ENCODE measurements at places on chromosomes 6 and 20. TPM values are rescaled to one million over a fixed set of nuclear protein-coding genes. Genes with fewer than 3 reads are reported as not detected.

The INSM1 gene
- not detected for total RNA-seq

The RALGAPB gene
- 21.6 TPM for total RNA-seq

The ACTL10 gene
- 2.3 TPM for total RNA-seq

The GSTA3 gene
- total RNA-seq, result not detected

The UST gene
- 8.5 TPM for total RNA-seq
